ENCODE measurements at places on chromosomes 6 and 20.

DNA sequence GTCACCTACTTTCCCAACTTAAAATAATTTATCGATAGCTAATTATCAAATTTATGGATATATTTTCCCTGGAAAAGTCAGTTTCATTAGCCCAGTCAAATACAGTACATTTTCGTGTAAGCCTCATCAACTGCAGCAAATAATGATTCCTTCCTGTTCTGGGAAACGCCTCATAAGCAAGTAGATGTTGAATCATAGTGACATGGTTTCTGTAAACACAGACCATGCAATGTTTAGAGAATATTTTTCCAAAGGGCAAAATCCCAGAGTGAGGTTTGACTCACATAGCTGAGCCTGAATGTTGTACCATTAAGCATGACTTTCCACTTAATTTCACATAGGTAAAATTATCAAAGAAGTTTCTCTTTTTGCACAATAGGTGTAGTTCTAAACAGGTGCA lies 16.7 kb upstream of the VNN1 start:
- peak; percentile 50 for DNase-seq

- peak; percentile 29 for DNase-seq
Measured at GRCh38 chr6:146859795-146860495, 261.2 kb downstream of the ADGB start.

- no peak for DNase-seq
Measured at GRCh38 chr6:157842212-157842611, 19.2 kb downstream of the SNX9 start.

GRCh38 chr20:57605045-57605444 lies 15.2 kb downstream of the ZBP1 start:
- no peak for DNase-seq
